ENCODE measurements at places on chromosomes 2 and 18.
A peak's percentile ranks its signal among the peaks of the same experiment; 100 is the strongest.

GRCh38 chr2:181334158-181334826 is 122.9 kb upstream of the ITGA4 start:
- DNase-seq = no peak

DNA sequence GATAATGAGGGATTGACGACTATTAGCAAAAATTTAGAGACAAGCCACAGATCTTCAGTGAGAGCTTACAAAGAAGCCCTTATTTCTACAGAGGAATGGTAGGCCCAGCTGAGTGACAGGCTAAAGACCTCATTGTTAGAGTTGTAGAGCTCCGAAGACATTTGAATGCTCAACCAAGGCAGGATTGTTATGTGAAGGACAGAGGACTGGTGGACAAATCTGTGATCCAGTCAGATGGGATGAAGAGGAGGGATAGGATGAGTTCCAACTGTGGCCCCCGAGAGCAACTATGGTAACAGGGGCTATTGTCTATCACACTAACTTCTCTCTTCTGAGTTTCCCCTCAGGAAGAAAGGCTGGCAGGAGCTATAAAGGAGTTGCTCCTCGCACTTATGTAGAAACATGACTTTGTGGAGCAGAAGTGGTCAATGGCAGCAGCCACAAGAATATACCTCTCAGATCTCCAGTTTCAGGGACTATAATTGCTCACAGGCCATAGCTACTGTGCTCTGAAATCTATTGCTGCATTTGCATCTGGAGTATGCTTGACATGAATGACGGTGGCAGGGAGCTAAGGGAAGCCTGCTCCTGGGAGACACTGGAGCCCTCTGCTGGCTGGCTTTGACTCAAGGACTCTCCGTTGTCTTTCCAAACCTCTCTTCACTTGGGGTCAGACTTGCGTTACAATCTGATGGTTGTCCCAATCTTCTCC is 50.3 kb upstream of the GREB1L start:
- no peak for DNase-seq

DNA sequence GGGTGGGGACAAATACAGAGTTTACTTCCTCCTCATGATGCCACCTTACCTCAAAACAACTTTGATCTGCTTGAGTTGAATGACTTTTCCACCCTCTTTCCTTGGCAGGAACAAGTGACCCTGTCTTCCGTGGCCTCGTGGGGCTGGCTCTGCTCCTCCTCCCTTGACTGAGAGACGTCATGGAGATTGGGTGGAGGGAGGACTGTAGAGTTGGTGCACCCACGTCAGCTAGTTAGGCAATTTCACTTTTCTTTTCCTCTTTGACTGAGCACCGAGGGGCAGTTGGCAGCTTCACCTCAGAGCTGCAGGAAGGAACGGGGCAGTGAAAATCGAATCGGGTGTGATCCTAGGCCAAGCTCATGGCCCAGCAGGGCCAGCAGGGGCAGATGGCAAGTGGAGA is at the start of gene SP140:
Gene SP140 (plus strand): TSS at position 251 of the 400 bp plus-strand sequence. CDS start 109 bp downstream, at position 360.
- peak; percentile 92 for DNase-seq

DNA sequence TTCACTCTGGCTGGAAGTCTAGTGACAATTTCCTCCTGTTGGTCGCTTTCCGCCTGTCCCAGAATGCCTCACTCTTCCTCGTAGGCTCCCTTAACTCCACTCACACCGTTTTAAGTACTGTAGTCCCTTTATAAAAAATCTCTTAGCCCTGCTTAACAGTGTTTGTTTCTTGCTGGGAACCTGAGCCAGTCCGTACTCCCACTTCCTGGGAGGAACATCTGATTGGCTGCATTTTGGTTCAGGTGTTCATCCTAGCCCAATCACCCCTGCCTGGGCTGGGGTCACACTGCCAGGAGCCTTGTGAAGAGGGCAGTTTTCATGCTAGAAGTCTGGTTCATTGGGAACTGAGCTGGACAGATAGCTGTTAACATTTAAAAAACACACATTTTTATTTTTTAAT is 25.6 kb upstream of the TOGARAM2 start:
- no peak for DNase-seq

DNA sequence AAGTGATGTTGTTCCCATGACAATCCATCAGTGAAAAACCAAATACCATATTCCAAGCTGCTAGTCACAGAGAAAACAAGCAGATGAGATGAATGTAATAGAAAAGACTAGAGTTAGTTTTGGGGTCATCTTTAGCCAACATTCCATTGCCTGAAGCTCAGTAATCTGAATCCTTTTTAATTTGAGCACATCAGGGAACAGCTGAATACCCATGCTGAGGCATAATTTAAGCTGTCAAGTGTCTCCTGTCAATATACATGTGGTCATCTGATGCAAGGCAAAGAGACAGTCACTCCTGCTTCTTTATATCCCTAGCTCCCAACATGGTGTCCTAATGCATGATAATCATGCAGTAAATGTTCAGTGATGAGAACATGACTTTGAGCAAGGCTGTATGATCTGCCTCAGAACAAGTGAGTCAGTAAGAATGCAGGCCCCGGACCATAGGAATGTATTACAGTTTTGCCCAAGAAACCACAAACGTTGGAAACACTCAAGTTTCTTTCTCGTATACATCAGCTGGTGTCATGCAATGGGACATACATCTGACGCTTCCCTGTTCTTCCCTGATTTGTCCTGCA is 48.0 kb downstream of the CDK15 start:
- no peak for DNase-seq

DNA sequence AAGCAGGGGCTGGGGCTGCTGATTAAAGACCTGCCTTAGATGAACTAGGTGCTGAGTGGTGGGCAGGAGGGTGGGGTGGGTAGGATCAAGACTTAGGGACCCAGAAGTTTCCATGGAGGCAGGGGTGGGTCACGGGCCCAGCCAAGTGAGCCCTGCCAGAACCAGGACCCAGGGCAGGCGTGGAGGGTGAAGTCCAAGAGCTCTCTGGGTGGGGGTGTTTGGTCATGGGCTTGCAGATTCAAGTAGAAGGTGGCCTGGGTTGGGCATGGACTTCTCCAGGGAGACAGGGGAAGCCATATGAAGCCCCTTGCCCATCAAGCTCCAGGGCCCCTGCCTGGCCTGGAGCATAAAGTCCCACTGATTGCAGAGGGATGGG is 168.8 kb downstream of the SMAD7 start:
- no peak for DNase-seq
